ENCODE measurements at places on chromosomes 16 and 17.
A peak's percentile ranks its signal among the peaks of the same experiment; 100 is the strongest.

GRCh38 chr16:83269048-83269447, 538.7 kb upstream of the HSBP1 start:
- DNase-seq, result no peak

DNA sequence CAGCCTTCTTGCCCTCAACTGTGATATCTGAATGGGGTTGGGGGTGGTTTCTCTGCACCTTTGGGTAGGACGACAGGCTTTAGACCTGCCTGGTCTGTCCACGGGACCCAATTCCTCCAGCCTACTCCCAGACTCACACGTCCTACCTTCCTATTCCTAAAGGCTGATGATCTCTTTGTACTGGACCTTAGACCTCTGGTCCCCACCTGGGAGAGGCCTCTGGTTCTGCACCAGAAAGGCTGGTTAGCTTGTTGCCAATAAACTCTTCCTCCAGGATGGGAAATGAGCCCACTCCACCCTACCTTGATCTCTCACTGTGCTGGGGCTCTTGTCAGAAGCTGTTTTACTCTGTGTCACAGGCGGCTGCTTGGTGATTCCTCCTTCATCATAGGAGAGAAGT, 14.4 kb downstream of the FBF1 start:
- no peak for DNase-seq

GRCh38 chr17:48023400-48024148, 14.0 kb downstream of the COPZ2 start:
- no peak for DNase-seq

DNA sequence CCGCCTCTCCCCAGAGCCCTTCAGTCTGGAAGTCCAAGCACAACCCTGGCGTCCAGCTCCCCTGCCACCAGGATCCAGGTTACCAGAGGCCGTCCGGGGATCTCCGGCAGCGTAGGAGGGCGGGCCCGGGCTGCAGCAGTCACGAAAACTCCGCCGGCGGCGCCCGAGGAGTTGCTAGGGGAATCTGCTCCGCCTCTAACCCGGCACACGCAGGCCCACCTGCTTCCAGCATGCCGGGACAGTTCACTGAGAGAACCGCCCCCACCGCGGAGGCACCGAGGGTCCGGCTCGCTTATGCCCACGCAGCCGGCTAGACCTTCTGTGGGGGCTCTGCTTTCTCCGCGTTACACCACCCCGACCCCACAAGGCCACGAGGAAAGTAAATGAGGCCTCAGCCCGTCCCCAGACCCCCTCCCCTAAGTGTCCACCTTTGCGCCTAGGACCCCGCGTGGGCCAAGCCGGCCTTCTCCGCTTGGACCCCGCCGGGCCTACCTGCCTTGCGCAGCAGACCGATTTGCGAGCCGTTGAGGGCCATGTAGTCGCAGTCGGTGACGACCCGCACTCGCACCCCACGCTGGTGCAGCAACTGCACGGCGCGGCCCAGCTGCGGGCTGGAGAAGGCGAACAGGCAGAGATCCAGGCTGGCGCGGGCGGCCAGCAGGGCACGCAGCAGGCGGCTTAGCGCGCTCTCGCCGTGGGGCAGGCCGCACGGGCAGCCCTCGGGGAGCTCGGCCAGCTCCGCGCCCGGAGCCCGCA, 587 bp downstream of the PLD6 start:
- no peak for DNase-seq

DNA sequence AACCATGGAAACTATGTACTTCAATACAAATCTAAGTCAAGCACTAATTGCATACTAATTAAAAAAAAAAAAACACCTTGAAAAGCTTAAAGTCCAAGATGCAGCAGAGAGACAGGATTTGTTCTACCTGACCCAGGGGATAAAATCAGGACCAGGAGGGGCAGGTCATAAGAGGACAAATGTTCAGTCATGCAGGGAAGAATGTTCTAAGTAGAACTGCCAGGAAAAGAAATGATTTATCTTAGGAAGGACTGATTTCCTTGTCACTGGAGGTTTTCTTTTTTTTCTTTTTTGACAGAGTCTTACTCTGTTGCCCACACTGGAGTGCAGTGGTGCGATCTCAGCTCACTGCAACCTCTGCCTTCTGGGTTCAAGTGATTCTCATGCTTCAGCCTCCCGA, 9.1 kb upstream of the GHDC start:
- no peak for DNase-seq

GRCh38 chr17:47176389-47176826, 12.7 kb downstream of the CDC27 start:
- DNase-seq, result no peak

DNA sequence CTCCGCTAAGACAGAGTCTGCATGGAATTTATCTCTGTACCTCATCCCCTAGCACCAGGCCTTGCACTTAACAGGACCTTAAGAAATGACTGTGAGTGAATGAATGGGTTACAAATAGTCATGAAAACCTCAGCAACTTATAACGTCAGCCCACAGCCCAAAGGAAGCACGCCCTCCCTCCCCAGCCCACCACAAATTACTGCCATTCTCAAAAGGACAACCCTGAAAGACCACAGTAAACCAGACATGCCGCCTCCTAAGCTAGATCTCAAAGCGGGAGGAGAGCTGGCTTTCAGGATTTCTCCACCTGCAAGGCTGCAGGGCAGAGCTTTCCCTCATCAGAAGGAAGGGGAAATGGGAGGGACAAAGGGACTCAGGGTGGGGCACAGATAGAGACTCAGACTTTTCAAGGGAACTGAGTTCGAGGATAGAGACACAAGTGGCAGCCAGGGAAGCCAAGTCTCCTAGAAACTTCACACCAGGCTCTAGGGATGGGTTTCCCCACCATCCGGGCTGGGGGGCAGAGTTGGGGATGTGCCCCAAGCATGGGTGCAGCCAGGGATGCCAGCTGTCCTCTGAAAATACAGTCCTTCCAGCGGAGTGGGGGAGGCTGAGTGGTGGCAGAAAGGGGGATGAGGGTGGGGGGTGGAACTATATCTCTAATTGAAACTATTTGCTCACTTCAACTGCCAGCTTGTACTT, 56.7 kb downstream of the PLXDC1 start:
- no peak for DNase-seq

- DNase-seq, result no peak
Observed at GRCh38 chr16:70341600-70341999, 5.1 kb upstream of the DDX19A start.

- DNase-seq, result no peak
Observed at GRCh38 chr16:22270525-22270924, 26.7 kb upstream of the POLR3E start.

DNA sequence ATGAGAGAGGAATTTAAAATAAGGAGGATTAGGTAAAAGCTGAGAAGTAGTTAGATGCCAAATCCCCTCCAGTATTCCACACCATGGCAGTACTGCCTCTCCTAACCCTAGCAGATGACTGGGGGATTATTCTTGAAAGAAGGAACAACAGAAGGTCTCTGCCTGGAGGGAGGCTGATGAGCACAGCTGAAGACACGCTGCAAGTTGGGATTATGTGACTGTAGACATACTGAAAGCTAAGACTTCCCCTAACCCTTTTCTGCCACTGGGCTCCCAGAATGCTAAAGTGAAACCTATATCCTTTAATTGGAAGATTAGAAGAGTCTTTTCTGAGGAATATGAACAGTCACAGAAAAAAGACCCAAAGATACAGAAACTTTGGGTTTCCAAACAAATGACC, 27.7 kb upstream of the SLC46A1 start:
- DNase-seq, result no peak

GRCh38 chr17:32828822-32829221, 48.1 kb downstream of the MYO1D start:
- no peak for DNase-seq

DNA sequence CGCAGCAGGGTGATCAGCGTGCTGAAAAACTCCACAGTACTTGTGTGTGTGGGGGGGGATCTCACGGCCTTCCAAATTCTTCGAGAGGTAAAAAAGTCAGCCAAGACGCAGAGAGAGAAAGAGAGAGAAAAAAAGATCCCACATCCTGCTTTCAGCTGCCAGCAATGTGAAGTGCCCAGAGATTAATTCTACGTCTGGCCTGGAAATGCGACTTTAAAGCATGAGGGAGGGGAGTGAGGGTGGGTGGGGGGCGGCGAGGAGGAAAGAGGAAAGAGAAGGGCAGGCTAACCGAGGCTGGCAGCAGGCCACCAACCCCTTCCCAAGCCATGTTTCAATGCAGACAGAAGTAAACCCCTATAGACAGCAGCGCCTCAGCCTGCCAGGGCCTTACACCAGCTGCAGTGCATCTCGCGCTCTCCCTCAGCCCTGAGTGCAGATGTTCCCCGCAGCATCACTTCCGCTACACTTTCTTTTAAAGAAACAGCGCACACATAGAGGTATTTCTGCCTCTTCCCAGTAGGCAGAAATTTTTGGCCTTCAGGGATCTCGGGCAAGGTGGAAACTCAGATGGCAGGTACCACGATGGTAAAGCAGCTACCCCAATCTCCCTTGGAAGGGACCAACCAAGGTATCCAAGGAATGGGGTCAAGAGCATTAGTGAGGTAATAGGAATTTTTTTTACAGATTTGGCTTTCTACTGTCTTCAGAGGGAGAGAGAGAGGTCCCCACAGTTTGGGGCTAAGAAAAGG, 87.8 kb downstream of the SMG6 start:
- no peak for DNase-seq

DNA sequence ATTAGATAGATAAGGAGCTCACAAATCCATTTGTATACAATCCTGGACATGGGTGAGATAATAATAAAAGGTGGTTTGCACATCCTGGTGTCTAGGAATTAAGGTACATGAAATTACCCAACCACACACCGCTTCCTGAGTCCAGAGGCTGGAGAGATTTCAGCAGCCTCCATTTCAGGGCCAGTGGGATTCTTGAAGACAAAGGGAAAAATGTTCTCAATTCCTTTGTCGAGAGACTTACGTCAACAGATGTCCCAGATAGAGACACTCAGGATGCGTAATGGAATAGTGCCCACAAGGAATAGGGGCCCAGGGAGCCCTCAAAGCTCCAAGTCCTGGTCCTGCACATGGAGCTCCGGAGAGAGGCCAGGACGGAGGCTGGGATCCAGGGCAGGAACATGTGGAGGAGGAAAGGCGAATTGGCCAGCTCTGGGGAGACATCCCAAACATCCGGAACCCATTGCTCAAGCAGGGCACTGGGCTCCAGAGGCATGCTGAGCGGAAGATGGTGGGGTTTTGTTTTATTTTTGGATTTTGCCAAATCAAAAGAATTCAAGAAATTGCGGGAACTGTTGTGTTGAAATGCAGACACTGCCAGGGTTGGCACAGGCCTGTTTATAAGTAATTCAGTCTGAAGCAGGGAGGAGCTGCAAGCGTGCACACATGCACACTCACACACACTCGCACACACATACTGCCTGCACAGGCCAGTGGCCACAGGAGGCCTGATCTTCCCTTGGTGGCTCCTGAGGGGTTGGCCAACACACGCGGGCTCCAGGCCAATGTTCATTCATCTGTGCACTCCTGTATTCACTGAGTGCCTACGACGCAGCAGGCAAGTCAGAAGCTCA, 97.2 kb downstream of the NOG start:
- DNase-seq, result no peak

DNA sequence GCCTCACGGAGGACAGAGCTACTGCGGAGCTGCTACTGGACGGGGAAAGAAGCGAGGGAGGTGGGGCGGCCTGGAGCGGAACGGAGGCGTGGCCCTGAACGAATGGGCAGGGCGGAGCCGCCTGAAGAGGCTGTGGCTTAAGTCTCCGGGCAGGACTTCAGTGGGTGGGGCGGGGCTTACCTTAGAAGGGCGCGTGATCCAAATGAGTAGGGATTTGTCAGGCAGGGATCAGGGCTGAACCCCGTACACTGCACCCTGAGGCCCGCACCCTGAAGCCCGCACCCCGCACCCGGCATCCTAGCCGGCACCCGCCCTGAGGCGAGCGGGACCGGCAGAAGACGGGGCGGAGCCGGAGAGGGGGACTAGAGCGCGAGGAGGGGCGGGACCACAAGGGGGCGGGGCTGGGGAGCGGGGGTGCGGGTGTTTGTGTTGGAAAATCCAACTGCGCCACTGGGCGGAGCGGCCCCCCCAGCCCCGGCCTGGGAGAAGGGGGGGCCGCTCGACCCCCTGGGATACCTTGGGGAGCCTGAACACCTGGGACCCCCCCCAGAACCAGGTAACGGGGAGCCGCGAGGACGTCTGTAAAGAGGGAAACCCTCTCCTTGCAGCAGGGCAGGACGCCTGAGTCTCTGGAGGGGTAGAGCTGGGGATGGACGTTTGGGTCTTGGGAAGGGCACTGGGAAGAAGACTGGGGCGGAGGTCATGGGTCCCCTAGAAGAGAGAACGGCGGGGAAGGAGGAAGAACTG, at the start of gene KDM6B:
TSS of gene KDM6B (plus strand) at position 423 of the 747 bp plus-strand sequence. CDS start 11,338 bp downstream, outside the sequence.
- peak; percentile 74 for DNase-seq

DNA sequence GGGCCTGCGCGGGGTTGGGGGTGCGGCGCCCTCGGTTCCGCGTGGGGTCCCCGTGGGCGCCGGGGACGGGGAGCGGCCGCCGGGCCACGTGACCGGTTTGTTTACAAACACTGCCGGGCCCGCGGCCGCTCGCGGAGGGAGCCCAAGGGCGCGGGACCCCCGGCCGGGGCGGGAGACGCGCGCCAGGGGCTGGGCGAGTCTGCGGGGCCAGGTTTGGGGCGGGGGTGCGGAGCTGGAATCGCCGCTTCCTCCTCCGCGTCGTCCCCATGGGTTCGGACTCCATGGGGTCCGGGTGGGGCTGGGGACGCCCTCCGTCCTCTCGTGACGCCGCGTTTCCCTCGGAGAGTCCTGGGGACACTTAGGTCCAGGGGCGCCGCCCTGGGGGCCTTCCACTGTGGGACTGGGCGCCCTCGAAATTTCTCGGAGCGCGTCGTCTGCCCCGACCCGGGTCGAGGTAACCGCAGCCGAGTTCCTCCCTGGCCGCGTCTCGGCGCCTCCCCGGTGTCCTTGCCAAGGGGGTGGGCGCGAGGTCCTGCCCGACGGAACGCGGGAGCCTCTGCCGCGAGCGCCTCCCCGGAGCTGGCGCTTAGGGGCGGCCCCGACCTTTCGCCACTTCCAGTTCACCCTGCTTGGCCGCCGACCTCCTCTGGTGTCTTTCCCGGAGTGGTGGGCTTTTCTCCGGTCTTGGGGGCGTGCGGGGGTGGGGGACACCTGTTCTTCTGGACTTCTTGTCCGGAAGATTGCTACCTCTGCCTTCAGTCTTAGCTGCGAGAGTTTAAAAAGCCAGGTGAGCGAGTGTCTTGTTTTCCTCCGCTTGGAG, 684 bp downstream of the YPEL2 start:
- DNase-seq, result no peak

DNA sequence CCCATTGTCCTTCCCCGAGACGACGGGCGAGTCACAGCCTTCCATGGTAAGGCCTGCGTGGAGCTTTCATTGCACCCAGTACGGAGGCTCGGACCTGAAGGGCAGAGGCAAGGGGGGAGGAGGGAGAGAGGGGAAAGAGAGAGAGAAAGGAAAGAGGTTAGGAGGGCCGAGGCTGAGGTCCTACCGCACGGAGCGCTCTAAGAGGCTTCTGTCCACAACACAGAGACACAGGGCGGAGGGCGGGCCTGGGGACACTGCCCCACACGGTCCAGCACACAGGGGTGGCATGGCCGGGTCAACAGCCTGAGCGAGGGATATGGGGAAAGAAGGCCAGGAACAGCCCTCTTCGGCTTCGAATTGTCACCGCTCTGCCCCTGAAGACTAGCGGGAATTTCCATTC, 87.8 kb downstream of the ZFHX3 start:
- no peak for DNase-seq

- no peak for DNase-seq
Observed at GRCh38 chr16:10871157-10871991, 5.6 kb upstream of the CIITA start.

GRCh38 chr17:81120695-81121621, 44.3 kb upstream of the PVALEF start:
- DNase-seq, result no peak
